CD4-positive, alpha-beta T cell (primary cell): ENCODE measurements at places on chromosomes 6 and 20.

GRCh38 chr20:61584851-61585250 is 332.8 kb downstream of the CDH4 start:
- no peaks in the 10 kb centered on the region for H3K36me3 ChIP-seq
- no peaks in the 10 kb centered on the region for H3K4me1 ChIP-seq
- H3K27ac ChIP-seq = no peak overlapping the region
- H3K4me3 ChIP-seq = no peak overlapping the region
- no peaks in the 10 kb centered on the region for H3K27me3 ChIP-seq

GRCh38 chr6:56450882-56451739 is 191.6 kb downstream of the DST start:
- no peak overlapping the region for H3K4me3 ChIP-seq
- no peaks in the 10 kb centered on the region for H3K4me1 ChIP-seq
- H3K36me3 ChIP-seq = no peaks in the 10 kb centered on the region
- no peaks in the 10 kb centered on the region for H3K27me3 ChIP-seq

DNA sequence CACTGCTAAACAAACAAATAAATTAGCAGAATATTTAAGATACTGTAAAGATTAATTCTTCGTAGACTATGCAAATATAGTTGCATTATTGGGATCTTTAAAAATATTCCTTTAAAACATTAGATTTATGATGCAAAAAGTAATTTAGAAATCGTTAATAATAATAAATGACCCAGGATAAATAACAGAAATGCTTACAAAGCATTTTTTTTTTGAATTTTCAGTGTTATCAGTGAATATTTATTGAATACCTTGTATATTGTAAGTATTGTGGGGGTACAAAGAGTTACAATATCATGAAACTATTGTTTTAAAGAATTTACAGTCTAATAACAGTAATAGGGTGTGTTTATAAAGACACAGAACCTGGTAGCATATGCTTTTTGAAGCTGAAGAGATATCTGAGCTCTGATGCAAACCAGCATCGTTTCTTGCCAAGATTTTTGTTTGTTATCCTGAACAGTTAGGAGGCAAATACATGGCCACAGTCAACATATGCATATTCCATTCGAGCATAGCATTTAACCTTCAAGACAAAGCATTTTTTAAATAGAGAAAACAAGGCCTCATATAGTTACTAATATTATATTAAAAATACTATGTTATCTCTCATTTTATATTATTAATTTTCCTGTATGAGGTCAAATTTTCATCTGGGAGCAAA is 487.2 kb downstream of the PHF3 start:
- H3K36me3 ChIP-seq = no peaks in the 10 kb centered on the region
- H3K27me3 ChIP-seq = no peaks in the 10 kb centered on the region
- no peaks in the 10 kb centered on the region for H3K4me1 ChIP-seq
- H3K4me3 ChIP-seq = no peak overlapping the region

DNA sequence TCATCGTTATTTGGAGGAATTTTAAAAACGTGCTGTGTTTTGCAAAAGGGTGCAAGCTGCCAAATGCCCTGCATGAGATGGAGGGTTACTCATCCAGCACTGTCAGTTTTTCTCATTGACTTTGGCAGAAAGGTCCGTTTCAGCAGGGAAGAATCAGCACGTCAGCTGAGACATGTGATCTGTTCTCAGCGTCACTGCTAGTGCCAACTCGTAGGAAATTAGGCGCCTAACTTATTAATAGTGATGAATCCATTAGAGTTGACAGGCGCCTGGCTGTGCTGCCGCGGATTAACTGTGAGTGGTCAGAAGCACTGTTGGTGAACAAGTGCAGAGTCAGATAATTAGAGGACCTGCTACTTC is 175.5 kb upstream of the FOXQ1 start:
- H3K4me1 ChIP-seq = no peaks in the 10 kb centered on the region
- no peak overlapping the region for H3K4me3 ChIP-seq
- no peak overlapping the region for H3K27ac ChIP-seq
- H3K36me3 ChIP-seq = no peaks in the 10 kb centered on the region

DNA sequence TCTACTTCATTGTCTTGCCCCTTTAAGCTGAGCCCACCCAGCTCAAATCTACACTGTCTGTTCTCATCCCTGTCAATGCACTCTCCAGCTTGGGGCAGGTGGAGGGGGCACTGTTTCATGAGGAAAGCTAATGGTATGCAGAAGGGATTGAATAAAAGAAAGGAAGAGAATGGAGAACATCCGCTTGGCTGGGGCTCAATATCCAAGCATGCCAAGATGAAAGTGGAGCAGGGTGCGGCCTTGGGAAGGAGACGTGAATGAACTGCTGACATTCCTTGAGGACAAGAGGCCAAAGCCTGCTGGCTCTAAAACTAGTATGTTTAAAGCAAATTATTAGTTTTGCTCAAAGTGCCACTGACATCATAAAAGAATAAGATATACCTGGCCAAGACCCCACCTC is 24.2 kb downstream of the AKAP12 start:
- no peaks in the 10 kb centered on the region for H3K36me3 ChIP-seq
- H3K27me3 ChIP-seq = peaks cover 3% of the 10 kb centered on the region
- no peak overlapping the region for H3K4me3 ChIP-seq
- DNase-seq = no peak
- no peak overlapping the region for H3K27ac ChIP-seq
- no peaks in the 10 kb centered on the region for H3K4me1 ChIP-seq

DNA sequence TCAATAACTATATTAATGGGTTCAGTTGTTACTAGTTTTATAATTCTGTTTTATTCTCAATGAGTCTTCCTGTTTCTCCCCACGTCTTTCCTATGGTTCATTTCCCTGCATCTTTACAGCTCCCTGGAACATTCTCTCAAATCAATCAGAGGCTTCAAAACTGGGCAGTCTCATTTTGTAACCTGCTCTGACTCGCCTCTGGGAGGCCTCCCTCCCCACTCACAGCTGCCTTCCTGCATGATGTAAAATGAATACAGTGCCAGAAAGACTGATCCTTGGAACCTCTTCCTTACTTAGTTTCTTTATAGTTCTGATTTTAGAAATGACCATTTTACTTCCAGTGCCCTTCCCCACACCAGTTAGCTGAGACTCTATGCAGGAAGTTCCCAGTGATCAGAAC is 103.9 kb downstream of the ESR1 start:
- H3K4me3 ChIP-seq = no peak overlapping the region
- no peaks in the 10 kb centered on the region for H3K27me3 ChIP-seq
- no peaks in the 10 kb centered on the region for H3K4me1 ChIP-seq
- H3K27ac ChIP-seq = no peak overlapping the region
- H3K36me3 ChIP-seq = no peaks in the 10 kb centered on the region
- DNase-seq = no peak

DNA sequence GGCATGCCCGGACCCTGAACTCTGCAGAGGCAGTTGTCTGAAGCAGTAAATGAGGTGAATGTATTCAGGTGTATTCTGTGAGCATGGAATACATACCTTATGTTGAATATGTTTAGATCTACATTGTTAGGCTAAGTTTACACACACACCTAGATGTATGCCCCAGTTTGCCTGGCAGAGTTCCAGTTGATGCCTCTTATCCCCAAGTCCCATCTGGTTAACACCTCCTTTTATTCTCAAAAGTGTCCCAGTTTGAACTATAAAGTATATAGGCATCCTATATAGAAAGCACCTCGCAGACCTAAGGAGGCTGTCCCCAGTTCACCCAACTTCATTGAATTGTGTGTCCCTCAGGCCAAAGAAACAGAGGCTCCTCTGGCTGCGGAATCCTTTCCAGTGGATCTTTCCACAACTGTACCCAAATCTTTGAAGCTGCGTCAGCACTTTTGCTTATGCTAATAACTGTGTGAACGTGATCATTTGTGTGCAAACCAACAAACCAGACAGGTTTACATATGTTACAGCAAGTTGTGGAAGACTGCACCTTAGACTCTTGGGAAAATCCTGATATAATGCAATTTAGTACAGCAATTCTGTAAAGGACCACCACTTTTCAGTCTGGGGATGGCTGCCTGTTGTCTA is 4.8 kb upstream of the DHX35 start:
- no peak overlapping the region for H3K27ac ChIP-seq
- H3K4me1 ChIP-seq = peaks cover 8% of the 10 kb centered on the region
- H3K4me3 ChIP-seq = no peak overlapping the region
- no peak for DNase-seq

- H3K27me3 ChIP-seq = no peaks in the 10 kb centered on the region
- H3K4me1 ChIP-seq = no peaks in the 10 kb centered on the region
- DNase-seq = no peak
- H3K36me3 ChIP-seq = no peaks in the 10 kb centered on the region
- no peak overlapping the region for H3K27ac ChIP-seq
These were observed 44.6 kb upstream of the LRFN2 start for GRCh38 chr6:40631744-40632143.

DNA sequence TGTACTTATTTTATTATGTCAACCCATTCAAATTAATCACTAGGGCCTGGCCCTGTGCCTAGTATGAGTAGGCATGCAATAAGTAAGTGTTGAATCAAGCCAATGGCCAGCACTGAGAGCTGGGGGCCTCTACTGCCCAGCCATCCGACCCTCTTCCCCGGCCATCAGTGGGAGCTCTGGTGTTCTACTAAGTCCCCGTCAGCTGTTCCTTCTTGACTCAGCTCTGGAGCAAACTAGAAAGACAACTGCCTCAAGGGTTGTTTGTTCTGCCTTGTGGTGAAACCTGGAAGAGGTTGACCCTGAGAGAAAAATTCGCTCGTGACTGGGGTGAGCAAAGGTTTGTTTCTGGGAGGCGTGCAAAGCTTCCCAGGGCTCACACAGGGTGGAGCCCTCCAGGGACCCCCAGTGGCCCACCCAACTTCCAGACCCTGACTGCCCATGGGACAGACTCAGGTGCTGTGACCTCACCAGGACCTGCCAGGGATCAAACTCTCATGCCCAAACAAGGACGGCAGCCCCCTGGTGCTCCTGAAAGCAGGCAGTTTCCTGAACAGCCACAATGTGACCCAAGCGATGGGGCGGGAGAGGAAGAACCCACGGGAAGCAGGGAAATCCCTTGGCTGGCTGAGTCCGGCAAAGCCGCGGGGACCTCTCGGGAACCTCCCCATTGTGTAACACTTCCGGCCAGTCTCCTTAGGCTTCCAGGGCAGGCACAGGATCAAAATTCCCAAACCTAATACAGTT is 50.4 kb downstream of the BANF2 start:
- H3K4me1 ChIP-seq = no peaks in the 10 kb centered on the region
- no peaks in the 10 kb centered on the region for H3K36me3 ChIP-seq
- no peak overlapping the region for H3K27ac ChIP-seq
- H3K27me3 ChIP-seq = peaks cover 6% of the 10 kb centered on the region
- H3K4me3 ChIP-seq = no peak overlapping the region
- no peak for DNase-seq

GRCh38 chr6:63864671-63865318 is 229.2 kb downstream of the PHF3 start:
- no peaks in the 10 kb centered on the region for H3K36me3 ChIP-seq
- no peaks in the 10 kb centered on the region for H3K27me3 ChIP-seq
- H3K4me3 ChIP-seq = no peak overlapping the region

GRCh38 chr6:128516514-128516898 is 3.9 kb downstream of the PTPRK start:
- H3K27me3 ChIP-seq = peaks cover 32% of the 10 kb centered on the region
- peaks cover 26% of the 10 kb centered on the region for H3K4me1 ChIP-seq
- no peak overlapping the region for H3K27ac ChIP-seq
- no peak for DNase-seq
- no peaks in the 10 kb centered on the region for H3K36me3 ChIP-seq

DNA sequence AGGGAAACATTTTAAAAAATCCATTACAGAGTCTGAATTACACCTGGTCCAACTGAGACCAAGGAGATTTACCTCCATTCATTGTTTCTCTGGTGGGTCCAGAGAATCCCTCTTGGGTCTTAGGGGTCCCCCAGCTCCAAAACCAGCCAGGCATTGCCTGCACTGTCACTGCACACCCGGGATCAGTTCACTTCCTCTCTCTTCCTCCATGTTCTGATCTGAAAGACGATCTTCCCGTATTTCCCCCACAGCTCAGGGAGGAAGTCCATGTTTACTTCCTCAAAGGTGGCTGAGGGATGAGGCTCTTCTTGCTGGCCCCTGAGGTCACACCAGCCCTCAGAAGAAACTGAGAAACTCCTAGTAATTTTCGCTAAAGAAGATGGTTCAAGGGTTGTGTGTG is 159.7 kb downstream of the BMP7 start:
- no peaks in the 10 kb centered on the region for H3K4me1 ChIP-seq
- H3K27me3 ChIP-seq = peaks cover 4% of the 10 kb centered on the region
- H3K4me3 ChIP-seq = no peak overlapping the region
- no peaks in the 10 kb centered on the region for H3K36me3 ChIP-seq
- H3K27ac ChIP-seq = no peak overlapping the region

DNA sequence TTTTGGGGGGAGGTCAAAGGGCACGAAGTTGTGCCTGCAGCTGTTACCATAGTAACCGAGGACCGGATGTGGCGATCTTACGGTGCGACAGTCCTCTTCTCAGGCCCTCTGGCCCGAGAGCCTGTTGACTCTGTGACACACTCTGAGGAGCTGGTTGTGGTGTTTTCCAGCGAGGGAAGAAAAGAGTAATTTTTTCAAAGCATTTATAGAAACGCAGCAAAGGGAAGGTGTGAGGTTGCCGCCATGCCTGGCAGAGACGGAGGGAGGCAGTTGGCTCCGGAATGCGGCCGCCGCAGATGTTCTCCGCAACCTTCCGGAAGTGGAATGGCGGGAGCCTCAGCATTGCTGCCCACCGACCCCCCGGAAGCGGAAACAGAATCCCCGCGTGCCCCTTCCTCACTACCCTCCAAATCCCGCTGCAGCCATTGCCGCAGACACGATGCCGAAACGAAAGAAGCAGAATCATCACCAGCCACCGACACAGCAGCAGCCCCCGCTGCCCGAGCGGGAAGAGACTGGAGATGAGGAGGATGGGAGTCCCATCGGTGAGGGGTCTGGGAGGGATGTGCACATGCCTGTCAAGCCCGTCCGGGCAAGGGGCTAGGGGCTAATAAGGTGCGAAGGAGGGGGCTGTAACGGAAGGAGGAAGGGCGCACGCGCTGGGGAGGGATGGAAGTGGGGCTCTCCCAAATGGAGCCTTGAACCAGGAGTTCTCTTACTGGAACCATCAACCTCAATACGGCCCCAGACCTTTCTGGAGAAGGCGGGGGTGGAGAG is at the start of gene PRR3:
Gene PRR3, plus strand, starts transcription at position 390 of the 777 bp plus-strand sequence. Its CDS starts 50 bp downstream, at position 440.
- peak within 1 kb of the TSS; percentile 86 for H3K4me3 ChIP-seq
- H3K36me3 ChIP-seq = peaks cover 35% of the 10 kb centered on the region
- H3K4me1 ChIP-seq = peaks cover 27% of the 10 kb centered on the region
- peak within 1 kb of the TSS; percentile 94 for H3K27ac ChIP-seq
- DNase-seq = peak; percentile 81
- H3K27me3 ChIP-seq = no peaks in the 10 kb centered on the region

- H3K36me3 ChIP-seq = no peaks in the 10 kb centered on the region
- H3K4me1 ChIP-seq = no peaks in the 10 kb centered on the region
- H3K4me3 ChIP-seq = no peak overlapping the region
- no peak overlapping the region for H3K27ac ChIP-seq
- no peaks in the 10 kb centered on the region for H3K27me3 ChIP-seq
These were observed 72.8 kb downstream of the SMOC2 start for GRCh38 chr6:168513766-168514165.
